ENCODE measurements at places on chromosomes 2 and 18.

GRCh38 chr18:13388586-13389490, 170.3 kb downstream of the LDLRAD4 start:
- DNase-seq = no peak

GRCh38 chr2:41836948-41837347, 210.9 kb upstream of the PKDCC start:
- DNase-seq = peak; percentile 84

GRCh38 chr2:119432851-119433522, 1.3 kb downstream of the TMEM37 start:
- no peak for DNase-seq

- DNase-seq = no peak
These were observed 441.8 kb downstream of the NYAP2 start for GRCh38 chr2:225841314-225841713.

- DNase-seq = no peak
These were observed 134.5 kb downstream of the CLIP4 start for GRCh38 chr2:29249666-29250253.

GRCh38 chr2:82344670-82345069, 2040.1 kb upstream of the LRRTM1 start:
- no peak for DNase-seq

DNA sequence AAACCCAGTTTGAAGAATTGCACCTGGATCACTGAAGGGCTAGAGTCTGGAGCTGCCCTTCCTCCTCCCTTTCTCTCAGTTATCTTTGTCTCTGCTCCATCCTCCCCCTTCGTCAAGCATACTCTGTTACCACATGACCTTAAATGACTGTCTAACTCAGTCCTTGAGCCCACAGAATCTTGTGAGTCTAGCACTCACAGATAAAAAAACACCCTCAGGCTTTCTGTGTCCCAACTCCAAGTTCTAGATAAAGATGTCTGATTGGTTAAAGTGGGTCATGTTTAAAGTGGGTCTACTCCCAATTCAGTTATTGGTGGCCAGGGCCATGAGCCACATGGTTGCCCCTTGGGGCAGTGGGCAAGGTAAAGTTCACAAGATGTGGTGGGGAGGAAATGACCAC, 53.5 kb upstream of the CYP1B1 start:
- no peak for DNase-seq

Data from renal pelvis (tissue), 12 donors.